Stimulated activated CD8-positive, alpha-beta memory T cell treated with anti-CD3 and anti-CD28 coated beads, Interleukin-2, amount 100 ng/mL, for 1 hour (primary cell): ENCODE measurements at places on chromosomes 7 and 10.

GRCh38 chr7:142864980-142865747 lies 10.3 kb downstream of the EPHB6 start:
- DNase-seq: no peak

DNA sequence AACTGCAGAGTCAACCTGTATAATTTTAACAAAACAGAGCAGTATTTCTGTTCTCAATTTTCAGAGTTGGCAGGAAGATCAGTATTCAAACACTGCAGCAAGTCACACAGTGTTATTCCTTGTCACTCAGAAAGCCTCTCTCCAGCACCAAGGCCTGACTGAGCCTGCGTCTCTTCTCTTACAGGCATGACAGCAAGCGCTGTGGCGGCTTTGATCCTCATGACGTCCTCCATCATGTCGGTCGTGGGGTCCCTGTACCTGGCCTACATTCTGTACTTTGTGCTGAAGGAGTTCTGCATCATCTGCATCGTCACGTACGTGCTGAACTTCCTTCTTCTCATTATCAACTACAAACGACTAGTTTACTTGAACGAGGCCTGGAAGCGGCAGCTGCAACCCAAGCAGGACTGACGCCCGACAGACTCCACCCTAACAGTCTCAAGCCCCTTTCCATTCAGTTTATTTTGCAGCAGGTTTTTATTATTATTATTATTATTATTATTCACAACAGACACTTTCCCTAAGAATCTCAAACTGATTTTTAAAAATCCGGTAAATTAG lies 28.0 kb downstream of the GUSB start:
- DNase-seq: no peak

- no peak for DNase-seq
These were observed 1270.2 kb upstream of the SORCS1 start for GRCh38 chr10:108434559-108435252.

DNA sequence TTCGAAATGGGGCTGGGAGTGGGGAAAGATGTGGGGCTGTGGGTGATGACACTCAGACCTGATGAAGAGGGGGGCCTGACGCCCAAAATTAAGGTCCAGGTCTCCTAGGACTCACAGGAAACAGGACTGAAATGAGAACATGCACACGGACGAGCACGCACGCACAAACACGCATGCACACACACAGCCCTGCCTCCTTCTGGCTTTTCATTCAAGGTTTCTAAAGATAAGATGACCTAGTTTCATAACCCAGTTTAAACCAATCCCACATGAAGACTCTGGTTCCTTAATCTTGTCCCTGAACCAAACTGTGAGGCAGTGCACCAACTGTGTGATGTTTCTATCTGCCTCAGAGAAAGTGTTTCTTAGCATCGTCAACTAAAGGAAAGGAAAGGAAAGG lies 162.0 kb downstream of the DGKI start:
- DNase-seq: no peak

DNA sequence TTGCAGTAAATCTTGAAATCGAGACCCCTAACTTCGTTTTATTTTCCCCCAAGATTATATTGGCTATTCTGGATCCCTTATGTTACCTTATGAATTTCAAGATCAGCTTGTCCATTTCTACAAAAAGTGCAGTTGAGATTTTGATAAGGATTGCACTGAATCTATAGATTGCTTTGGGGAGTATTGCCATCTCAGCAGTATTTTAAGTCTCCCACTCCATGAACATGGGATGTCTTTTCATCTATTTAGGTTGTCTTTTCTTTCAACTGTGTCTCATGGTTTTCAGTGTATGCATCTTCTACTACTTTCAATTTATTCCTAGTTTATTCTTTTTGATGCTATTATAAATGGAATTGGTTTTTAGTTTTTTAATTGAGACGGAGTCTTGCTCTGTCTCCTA lies 89.6 kb downstream of the EZH2 start:
- no peak for DNase-seq

- no peak for DNase-seq
These were observed 54.0 kb downstream of the CH25H start for GRCh38 chr10:89153116-89153515.

GRCh38 chr10:85047170-85047834 lies 718.9 kb downstream of the CCSER2 start:
- no peak for DNase-seq

GRCh38 chr7:144452064-144452463 lies 48.6 kb upstream of the NOBOX start:
- no peak for DNase-seq
